ENCODE measurements at places on chromosomes 3 and 15. TPM values are rescaled to one million over a fixed set of nuclear protein-coding genes. Genes with fewer than 3 reads are reported as not detected.

The GATA2 gene
- total RNA-seq, result 38.3 TPM

The GOLGA8T gene
- not detected for total RNA-seq

The SI gene
- total RNA-seq, result not detected

The ZKSCAN7 gene
- total RNA-seq, result 0.66 TPM

The FANCD2OS gene
- not detected for total RNA-seq

The B3GNT5 gene
- 38.2 TPM for total RNA-seq

The SKOR1 gene
- total RNA-seq, result 0.07 TPM

The SLC25A20 gene
- 18.4 TPM for total RNA-seq

The CXCR6 gene
- not detected for total RNA-seq

The PXYLP1 gene
- 4.5 TPM for total RNA-seq

The KIF23 gene
- 59.4 TPM for total RNA-seq

The SLC28A2 gene
- not detected for total RNA-seq

The TMEM42 gene
- total RNA-seq, result 8.1 TPM

The UQCRC1 gene
- 300 TPM for total RNA-seq

The FOXB1 gene
- not detected for total RNA-seq

The SH2D7 gene
- total RNA-seq, result not detected

The IQCH gene
- 2.4 TPM for total RNA-seq

The BFSP2 gene
- total RNA-seq, result not detected

The GADL1 gene
- total RNA-seq, result 1.1 TPM

Measured in thoracic aorta endothelial cell (primary cell).